Hypothalamus (tissue), 51 donors: ENCODE measurements at places on chromosomes 16 and 17.

- DNase-seq, result no peak
Observed at GRCh38 chr17:7221278-7222092, 1.7 kb downstream of the ACADVL start.

DNA sequence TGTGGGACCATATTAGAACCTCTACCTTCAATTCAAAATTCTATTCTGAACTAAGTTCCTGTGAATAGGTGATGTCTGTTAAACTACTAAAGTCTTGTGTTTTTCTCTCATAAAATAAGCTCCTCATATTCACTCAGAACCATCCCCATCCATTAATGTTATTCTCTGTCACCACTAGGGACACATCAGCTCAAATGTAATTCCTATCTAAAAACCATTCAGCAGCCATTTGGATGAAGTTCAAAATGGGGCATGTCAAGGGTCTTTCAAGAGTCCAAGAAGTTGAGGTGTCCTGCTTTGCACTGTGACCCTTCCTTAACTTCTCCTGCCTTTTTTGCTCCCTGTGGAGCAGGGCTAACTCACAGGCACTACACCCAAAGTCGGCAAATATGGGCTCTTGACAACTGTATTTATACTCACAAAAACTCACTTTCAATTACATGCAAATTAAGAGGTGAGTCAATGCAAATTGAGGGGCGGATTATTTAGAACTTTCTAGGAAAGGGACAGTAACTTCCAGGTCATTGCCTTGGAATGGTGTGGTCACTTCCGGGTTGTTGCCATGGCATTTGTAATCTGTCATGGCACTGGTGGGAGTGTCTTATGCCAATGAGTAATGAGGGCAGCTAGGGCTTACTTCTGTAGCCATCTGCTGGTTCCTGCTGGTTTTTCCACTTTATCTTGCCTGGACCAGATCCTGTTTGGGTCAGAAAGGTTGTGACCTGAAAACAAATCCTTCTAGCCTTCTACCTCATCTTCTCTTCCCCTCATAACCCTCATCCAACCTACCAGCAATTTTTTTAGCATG, 128.2 kb upstream of the COX10 start:
- DNase-seq, result no peak

- no peak for DNase-seq
Observed at GRCh38 chr17:74466111-74466827, at the start of gene CD300A. Gene CD300A (plus strand): TSS chr17:74466634. CDS start chr17:74466704, 70 bp downstream.

GRCh38 chr17:78674156-78674555, 97.0 kb upstream of the DNAH17 start:
- DNase-seq, result no peak

DNA sequence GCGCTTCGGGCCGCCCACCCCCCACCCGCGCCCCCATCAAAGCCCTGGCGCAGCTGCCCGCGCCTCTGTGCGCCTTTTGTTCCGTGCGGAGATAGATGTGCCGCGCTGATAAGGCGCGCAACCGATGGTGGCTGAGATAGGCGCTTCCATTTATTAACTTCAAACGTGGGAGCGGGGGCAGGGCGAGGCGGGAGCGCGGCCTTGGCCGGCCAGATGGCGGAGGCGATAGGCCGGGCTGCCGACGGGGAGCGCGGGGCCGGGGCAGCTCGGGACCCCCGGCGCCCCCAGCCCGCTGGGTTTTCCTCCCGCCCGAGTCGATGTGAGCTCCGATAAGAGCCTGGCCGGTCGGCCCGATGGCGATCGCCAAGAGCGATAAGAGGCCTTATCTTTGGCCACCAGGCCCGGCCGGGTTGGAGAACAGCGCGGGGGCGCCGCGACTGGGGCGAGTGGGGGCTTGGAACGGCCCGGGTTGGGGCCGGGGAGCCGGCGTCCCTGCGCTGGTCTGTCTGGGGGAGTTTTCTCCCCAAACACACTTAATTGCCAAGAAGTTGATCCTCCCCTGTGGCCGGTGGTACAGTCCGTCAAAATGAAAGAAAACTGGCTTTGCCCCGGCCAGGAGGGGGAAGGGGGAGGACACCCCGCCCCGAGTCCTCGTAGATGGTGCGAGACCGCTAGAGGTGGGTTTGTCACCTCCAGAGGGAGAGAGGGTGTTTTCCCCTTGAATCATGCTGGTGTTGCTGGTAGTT, 2.7 kb downstream of the ZFPM1 start:
- DNase-seq, result no peak

DNA sequence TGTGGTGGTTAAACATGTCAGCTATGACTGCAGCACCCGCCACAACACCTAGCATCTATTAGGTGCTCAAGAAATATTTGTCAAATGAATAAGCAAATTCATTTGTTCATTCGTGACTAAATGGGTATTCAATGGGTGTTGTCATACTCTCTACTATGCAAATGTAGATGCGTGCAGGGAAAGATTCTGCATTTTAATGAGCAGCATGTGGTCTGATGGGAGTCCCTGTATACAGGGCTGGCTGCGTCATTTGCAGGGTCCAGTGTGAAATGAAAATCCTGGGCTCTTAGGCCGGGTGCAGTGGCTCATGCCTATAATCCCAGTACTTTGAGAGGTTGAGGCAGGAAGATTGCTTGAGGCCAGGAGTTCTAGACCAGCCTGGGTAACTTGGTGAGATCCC, 97.5 kb downstream of the CACNG3 start:
- DNase-seq, result no peak

DNA sequence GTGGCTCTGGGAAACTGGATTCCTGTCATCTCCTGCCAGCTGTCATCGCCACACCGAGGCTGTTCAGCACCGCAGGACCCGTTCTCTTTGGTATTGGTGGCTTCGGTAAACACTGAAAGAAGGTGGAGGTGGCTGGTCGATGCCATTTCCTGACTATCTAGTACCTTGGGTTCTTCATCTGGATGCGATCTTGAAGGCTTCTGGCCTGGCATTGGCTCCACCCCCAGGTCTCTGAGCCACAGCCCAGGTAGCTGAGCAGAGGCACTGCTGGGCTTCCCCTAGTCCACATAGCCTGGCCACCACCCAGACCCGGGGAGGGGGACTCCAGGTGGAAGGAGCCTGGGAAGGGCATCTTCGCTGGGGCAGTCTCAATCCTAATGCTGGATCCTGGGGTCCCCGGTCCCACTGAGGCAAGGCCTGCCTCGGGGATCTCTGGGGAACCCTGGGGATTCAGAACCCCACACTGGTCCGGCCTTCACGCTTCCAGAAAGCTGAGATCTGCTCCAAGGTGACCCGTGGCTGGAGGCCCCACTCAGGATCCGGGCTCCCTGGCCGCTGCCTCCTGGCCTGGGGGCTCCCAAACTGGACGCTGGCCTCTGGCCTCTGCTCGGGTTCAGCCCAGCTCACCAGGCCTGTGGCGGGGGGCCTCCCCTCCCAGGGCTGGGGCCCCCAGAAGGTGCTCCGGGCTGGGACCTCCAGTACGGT, 1.8 kb downstream of the C16orf54 start:
- no peak for DNase-seq

GRCh38 chr16:28062261-28062846, 1.2 kb downstream of the GSG1L start:
- no peak for DNase-seq

DNA sequence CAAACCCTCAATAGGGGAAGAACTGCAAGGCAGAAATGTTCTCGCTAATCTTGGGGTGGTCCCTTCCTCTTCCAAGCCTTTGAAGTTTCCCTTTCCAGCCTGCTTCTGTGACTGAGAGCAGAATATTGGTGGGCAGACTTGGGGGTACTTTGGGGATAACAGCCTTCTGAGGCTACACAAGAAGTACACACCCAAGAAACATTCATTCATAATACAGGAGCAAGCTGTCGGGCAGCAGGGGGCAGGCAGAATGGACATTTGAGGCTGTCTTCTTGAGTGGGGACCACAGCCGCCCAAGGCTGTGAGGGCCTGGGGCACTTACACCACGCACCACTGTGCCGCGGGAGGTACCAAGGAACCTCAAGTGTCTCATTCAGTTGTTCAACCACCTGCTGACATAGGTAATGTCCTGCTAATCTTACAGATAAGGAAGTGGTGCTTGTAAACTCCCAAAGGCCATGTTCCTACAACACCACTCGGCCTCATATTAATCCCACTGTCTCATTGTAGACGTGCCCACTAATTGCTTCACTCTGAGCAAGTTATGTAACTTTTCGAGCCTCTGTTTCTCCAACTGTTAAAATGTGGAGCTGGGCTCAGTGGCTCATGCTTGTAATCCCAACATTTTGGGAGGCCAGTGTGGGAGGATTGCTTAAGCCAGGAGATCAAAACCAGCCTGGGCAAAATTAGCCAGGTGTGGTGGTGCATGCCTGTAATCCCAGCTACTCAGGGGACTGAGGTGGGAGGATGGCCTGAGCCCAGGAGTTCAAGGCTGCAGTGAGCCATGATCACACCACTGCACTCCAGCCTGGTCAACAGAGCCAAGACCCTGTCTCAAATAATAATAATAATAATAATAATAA, 2.5 kb upstream of the MRPS23 start:
- no peak for DNase-seq

DNA sequence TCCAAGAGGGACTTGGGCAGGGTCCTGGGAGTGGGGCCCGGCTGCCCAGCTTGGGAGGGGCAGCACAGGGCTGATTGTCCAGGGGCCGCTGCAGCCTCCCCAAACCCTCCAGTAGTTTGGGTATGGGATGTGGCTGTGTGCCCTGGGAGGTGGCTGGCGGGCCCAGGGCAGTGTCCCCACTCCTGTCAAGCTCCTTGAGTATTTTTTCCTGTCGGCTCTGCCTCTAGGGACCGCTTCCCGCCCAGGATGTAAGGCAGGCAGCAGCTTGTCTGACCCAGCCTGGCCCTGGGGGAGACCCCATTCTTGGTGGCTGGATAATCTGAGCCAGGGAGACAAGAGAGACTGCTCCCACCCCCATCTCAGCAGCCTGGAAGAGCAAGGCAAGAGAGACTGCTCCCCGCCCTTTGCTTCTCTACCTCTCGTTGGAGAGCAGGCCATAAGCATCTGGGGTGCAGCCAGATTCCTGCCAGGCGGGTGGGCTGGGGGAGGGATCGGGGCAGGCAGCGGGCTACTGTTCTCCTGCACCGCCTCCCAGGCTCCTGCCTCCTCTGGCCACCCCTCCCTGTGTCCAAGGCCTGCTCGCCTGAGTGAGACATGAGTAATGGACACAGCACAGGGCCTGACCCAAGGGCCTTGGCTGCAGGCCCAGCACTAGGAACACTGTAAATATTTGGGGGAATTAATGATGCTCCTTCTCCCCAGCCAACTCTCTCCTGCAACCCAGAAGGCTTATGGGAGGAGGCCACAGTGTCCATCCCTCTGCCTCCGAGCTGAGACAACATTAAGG, 18.4 kb upstream of the ITGA3 start:
- DNase-seq, result no peak

DNA sequence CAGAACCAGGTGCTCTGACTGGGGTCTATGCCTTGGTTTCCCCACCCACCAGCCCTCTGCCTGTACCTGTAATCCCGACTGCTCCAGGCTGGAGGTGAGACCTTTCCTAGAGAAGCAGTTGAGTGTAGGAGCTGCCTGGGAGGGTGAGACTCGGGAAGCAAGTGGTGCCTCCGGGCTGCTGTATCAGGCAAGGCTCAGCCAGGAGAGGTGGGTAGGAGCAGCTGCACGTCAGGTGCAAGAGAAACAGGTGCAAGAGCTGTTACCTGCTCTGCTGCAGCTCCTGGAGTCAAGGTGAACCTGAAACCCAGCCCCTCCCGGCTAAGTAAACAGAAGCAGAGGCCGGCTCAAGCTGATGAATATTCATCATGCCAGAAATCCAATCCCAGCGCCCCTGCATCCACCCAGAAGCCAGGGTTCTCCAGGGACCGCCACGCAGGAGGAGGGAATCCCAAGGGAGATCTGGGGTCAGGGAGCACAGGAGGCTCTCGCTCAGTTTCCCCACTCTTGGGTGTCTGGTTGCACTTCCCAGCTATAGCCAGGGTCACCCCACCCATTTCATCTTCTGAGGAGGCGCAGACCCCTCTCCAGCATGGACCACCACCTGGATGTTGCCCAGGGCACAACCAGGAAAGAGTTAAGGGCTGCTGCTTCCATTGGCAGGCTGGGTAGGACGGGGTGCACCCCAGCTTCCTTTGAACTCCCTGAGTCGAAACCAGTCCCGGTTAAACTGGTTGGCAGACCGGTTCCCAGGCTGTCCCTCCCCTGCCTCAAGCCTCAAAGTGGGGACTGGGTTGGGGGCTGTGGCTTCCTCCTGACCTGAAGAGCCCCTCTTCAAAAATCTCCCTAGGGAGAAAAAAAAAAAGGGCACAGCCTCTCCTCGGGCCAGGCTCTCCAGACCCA, at the start of gene PRR15L:
TSS of gene PRR15L (minus strand) at position 293 of the 900 bp plus-strand sequence. CDS start 4,649 bp downstream, outside the sequence.
- no peak for DNase-seq

DNA sequence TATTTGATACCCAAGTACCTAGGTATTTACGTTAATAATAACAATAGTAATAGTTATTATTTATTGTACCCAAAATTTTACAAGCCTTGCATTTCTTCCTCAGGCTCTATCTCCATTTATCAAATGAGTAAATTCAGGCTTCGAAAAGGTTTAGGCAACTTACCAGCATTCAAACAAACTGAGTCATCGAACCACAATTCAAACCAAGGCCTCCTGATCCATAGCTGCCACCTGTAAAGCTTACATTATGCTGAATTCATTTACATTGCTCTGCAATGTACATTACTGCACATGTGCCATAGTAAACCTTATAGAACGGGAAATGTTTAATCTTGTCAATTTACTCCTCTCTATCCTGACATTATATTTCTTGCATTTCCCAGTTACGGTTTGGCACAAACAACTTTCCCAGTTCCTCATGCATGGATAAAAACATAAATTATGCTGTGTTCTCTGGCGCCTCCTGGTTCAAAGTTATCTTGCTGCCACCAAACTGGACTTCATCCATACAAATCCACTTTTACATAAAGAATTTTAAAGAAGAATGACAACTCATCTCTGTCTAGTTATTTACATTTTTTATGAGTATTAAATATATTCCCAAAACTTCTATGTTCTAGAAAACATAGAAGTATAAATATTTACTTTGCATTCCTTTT, 360.6 kb upstream of the SOX9 start:
- no peak for DNase-seq

- peak; percentile 67 for DNase-seq
Observed at GRCh38 chr17:29376667-29377270, 13.4 kb upstream of the TAOK1 start.

GRCh38 chr16:27202923-27203506, 311 bp upstream of the KDM8 start:
- no peak for DNase-seq

DNA sequence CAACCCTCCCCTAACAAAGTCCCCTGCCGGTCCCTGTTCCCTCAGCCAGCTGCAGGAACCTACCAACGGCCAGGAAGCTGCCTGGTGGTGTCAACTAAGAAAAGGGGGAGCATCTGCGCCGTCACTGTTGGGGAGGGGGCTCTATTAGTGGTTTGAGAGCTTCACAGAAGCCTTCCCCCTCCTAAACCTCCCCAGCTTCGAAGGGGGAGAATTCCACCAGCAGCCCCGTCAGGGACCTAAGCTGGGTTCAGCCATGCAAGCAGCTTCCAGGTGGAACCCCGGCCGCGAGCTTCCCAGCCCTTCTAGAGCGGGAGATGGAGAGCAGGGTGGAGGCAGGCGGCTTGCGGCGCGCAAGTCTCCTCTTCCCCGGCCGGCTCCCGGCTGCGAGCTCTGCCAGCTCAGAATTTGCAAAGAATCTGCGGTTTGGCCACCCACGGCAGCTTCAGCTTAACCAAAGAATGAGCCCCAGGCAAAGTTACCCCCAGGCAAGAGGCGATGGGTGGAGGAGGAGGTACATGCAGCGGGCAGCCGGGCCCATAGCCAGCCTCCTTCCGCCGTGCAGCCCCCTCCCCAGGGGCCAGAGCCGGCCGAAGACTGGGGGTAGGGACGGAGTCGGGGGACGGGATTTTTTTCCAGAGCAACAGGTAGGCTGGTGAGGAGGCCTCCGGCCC, 33.7 kb downstream of the DDX19A start:
- no peak for DNase-seq

GRCh38 chr17:13862346-13862745, 207.0 kb upstream of the COX10 start:
- DNase-seq, result no peak
